Hematopoietic multipotent progenitor cell treated with erythropoietin and hydrocortisone succinate and interleukin-3 and kit ligand, for 6 days (in vitro differentiated cells): ENCODE measurements at places on chromosomes 1 and 21.
A peak's percentile ranks its signal among the peaks of the same experiment; 100 is the strongest.

- no peak for DNase-seq
Observed at GRCh38 chr1:119747451-119747850, 21.3 kb downstream of the HMGCS2 start.

GRCh38 chr1:38481871-38482826 lies 377.4 kb downstream of the RRAGC start:
- DNase-seq: no peak

DNA sequence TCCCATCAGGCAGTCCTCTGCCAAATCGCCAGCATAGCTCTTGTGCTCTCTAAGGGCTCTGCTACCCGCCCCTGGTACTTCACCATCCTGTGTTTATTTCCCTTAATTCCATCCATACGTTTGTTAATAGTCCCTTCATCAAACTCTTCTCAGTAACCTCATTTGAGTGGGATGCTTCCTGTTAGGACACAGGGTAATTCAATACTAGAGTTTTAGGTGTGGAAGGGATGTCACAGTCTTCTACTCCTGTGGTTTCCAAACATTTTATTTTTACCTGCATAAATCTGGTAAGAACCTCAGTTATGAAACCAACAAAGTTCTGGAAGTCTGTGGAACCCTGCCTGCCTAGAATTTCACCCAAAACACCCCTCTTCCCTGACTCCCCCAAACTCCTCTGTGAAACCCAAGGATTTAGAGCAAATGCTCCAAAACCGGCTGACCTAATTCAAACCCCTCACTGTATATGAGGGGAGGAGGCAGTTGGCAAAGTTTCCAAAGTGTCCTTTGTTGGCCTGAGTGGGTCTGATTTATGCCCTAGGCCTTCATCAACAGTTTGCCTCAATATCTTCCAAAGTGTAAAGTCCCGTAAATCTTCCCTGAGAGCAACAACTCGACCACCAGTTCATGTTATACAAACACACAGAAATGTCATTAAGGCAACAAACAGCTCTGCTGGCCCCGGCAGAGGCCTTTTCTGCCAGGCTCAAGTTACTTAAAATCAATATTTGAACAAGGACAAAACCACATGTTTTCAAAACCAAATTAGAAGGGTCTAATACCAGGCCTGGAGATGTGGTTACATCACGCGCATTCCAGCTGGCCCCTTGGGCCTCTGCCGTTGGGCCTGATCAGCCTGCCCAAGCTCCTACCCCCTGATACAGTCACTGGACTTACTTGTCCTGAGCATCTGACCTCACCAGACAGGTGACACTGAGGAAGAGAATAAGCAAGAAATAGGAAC lies 82.4 kb upstream of the FGGY start:
- DNase-seq: no peak

DNA sequence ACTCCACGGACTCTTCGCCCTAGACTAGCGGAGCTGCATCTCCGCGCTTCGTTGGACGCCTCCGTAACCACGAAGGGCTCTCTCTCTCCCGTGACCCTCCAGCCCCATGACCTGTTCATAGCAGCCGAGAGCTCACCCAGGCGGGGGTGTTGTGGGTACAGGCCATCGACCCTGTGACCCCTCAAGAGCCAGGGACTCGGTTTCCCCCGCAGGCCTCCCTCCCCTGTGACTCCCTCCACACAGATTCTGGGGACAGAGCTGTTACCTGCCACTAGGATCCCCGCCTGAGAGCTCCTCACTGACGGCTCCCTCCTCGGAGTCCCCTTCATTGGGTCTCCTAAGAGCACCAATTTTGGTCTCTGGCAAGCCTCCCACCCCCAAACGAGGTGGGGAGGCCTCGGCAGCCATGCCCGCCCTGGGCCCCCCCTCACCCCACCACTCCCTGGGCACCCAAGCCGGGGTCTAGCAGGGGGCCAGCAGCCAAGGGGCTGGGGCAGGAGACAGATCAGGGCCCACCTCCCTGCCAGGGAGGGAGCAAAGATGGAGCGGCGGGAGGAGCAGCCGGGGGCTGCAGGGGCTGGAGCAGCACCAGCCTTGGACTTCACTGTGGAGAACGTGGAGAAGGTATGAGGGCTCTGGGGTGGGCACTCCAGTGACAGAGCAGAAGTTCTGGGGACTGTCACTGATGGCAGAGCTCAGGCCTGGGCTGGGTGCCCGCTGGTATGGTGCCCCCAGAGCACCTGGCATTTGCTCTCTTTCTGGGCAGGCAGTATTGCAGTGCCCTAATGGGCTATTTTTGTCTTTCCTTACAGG lies 517 bp downstream of the IPO13 start:
- DNase-seq: no peak

- peak; percentile 57 for DNase-seq
Observed at GRCh38 chr1:174160109-174160473, 771 bp downstream of the RABGAP1L start.

GRCh38 chr1:229645324-229645993 lies 19.4 kb downstream of the URB2 start:
- DNase-seq: no peak

- DNase-seq: no peak
Observed at GRCh38 chr1:94986783-94987182, 59.9 kb upstream of the CNN3 start.

DNA sequence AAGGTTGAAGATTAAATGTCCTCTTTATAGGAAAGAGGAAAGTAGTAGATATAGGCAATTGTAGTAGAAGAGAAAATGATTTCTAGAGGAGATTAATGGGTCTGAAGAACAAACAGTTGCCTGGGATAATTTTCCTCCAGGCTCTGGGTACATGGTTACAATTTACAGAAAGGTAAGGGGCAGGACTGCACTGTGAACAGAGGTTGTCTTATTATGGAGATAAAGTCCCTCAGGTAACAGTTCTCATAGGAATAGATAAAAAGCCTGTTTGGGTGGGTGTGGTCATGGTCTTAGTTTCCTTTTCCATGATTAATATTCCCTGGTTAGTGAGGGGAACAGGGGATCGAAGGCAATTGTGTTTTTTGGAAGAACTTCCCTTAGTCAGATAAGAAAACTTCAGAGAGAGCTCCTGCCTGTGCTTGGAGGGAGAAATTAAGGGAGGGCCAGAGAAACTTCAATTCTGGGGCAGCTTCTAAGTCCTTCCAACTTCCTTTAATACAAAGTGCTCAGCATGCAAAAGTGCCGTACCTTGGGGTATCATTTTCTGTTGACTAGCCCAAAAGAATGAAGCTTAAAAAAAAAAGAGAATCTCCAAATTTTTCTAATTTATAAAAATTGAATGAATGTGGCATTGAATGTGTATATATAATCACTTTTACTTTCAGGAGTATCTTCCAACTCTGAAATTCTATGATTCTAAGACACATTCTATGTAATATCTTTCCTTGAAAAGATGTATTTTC lies 295.4 kb upstream of the USP25 start:
- no peak for DNase-seq

GRCh38 chr1:201505503-201505890 lies 1.4 kb downstream of the CSRP1 start:
- DNase-seq: peak; percentile 28

DNA sequence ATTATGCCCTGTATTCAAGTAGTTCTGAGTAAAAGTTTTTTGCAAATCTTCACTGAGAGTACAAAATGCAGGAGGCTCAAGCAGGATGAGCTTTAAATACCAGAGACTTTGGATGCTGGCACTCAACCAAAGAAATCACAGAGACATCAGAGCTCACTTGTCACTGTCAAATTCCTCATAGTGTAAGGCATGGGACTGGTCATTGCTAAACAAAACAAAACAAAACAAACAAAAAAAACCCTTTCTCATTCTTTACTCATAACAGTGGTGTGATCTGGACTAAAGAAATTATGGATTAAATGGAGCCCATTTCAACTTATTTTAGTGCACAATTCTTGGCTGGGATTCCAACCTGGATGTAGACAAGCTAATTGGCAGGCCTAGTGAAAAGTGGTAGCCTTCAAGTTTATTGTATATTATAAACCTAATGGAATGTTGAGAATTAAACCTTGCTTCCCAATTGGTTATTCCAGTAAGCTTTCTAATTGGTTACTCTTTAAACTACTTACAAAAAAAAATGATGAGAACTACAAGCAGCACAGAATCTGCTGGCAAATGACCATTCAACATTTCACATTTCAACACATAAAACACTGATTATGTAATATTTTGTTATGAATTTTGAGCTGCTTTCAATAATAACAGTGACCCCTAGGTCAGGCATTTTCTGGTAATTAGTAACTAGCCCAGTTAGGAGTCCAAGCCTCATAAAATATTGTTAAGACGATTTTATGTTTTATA lies 30.6 kb upstream of the NEK7 start:
- DNase-seq: no peak

DNA sequence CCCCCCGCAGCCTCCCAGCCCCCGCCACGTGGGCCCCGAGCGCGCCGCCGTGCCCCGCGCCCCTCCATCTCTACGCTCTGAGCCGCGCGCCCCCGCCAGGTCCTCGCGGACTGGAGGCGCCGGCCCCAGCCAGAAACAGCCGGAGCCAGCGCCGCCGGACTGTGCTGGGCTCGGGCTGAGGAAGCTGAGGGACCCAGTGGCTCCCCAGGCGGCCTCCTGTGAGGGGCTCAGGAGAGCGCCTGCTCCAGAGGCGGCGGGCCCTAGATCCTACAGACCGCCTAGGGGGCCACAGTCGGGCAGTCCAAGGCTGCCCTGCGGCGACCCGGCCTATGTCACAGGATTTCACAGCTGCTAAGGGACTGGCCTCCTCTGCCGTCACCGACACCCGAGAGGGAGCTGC lies 82.1 kb downstream of the NENF start:
- peak; percentile 4 for DNase-seq

GRCh38 chr1:24391882-24392603 lies 21.5 kb downstream of the STPG1 start:
- DNase-seq: peak; percentile 78
